ENCODE measurements at places on chromosomes 11 and 22. TPM values are rescaled to one million over a fixed set of nuclear protein-coding genes. Genes with fewer than 3 reads are reported as not detected.
A peak's percentile ranks its signal among the peaks of the same experiment; 100 is the strongest.

The PRR33 gene
- total RNA-seq, result not detected

DNA sequence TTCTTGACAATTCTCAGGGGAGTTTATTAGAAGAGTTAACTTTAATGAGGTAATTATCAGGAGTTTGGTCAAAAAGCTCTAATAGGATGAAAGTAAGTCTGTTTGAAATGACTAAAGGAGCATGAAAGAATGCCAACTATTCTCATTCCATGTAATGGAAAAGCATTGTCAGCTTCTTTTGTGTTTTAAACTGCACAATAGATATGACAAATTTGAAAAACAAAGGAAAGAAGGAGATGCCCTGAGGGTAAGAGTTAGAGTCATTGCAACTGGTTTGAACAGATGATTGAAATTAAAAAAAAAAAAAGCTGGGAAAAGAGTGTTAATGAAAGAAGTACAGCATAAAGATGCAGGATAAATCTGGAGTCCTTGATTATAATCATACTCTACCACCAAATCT, 296.8 kb upstream of the FOLH1 start:
- no peak for DNase-seq

DNA sequence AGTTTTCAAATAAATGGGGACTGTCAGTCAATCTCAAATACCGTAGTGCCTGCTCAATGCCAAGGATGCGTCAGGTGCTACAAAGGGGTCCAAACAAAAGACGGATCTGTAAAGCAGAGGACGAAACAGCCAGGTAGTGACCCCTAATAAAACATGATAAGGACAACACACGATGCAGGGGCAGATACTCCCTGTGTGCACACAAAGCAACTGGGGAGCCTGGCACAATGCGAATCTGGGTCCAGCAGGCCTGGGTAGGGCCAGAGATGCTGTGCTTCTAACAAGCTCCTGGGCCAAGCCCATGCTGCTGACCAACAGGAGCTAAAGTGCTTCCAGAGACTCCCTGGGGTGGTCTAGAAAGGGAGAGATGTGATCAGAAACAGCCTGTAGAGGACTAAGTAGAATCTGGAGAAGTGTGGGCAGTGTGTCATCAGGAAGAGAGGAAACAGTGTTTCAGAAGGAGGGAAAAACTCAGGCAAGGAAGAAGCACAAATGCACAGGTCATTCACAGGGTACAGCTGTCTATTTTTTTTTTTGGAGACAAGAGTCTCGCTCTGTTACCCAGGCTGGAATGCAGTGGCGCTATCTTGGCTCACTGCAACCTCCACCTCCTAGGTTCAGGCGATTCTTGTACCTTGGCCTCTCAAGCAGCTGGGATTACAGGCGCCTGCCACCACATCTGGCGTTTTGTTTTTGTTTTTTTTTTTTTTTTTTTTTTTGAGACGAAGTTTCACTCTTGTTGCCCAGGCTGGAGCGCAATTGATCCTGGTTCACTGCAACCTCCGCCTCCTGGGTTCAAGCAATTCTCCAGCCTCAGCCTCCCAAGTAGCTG, 74.5 kb downstream of the MICAL3 start:
- no peak for DNase-seq

GRCh38 chr11:63007920-63008319, 7.7 kb downstream of the SLC22A8 start:
- peak; percentile 24 for DNase-seq

DNA sequence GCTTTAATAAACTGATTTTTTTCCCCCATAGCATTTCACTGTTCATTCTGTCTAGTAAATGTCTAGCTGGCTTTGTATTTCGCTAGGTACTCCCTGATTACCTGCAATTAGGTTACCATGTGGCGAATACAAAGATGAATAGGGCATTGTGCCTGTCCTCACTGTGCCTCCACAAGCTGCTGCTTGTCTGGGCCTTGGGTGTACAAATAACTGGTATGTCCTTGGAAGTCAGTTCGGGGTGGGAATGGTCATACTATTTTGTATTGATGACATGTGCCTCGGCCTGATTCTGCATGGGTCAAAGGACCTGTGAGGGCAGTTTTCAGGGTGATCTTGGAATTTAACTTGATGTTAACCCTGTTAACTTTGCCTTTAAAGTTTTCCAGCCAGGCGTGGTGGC, 11.4 kb downstream of the RBM4 start:
- no peak for DNase-seq
